Activated naive CD4-positive, alpha-beta T cell treated with anti-CD3 and anti-CD28 coated beads, Interleukin-2, amount 10 ng/mL, durations not matched to agents 7 days and 5 days (primary cell): ENCODE measurements at places on chromosomes 7 and 10.

DNA sequence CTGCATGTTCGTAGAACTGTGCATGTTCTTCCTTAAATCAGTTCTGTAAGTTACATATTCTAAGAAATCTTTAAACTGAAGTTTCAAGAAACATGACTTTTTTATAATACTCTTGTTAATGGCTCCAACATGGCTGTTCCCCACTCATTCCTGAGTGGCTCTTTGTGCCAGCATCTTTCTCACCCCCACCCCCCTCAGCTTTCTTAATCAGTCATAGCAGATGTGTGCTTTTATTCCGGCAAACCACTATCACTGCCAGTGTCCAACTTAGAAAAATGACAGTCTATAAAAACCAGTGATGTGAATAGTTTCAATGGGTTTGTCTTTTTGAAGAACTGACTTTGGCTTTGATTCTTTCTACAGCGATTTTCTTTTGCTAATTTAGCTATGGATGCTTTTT, 37.6 kb downstream of the PITRM1 start:
- no peak for DNase-seq

DNA sequence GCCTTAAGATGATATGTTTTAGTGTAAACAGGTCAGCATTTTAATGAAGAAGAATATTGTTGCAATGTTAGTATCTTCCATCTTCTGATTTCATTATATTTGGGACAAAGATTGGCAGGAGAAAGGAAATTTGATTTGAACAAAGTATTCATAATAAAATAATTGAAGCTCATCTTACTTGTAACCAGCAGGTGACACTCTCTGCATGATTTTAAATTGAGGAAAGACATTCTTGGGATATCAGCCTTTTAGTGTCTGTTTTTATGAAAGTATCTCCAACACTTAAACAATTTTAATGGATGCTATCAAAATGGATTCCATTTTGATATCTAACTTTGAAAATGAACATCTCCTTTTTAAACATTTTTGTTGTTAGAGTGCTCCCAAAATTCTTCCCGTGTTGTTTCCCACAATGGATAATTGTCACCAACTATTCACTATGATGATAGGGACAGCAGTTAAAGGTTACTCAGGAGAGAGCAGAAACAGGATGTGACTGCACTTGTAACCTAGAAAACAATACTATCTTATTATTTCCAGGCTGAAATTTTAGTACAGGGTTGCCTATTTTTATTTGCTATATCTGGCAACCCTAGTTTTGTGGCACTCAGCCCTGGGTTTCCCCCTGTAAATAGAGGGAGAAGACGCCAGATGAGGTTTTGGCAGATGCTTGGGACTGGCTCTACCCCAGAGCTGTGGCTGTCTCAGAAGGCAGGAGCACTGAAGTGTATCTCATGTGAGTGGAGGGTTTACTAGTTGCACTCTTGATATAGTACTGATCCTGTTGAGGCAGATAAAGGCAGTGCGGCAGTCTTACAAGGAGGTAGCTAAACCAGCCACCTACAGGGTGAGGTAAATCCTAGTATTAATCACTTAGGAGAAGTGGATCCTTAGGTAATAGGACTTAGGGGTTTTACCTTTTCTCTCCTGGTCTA, 31.0 kb upstream of the ABCB4 start:
- DNase-seq, result no peak

DNA sequence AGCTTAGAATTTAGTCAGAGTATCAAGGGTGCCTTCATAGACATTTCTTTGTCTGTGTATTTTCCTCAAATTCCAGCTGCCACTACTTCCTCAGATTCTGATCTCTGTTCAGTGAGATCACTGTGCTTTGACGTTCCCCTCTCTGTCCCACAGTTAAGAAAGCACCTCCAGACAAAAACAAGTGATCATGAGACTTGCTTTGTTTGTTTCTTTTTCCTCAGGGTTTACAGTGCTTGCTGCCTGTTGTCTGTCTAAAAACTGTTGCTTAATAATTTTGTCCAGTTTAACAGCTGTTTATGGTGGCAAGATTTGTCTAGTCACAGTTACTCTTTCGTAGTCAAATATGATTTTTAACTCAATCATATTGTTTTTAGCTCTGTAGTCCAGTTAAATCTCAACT, 29.1 kb downstream of the TRUB1 start:
- no peak for DNase-seq

GRCh38 chr7:106623853-106624252, 37.1 kb downstream of the CCDC71L start:
- no peak for DNase-seq

GRCh38 chr7:117659531-117660011, 179.7 kb downstream of the CFTR start:
- no peak for DNase-seq

GRCh38 chr10:119919826-119920225, 27.3 kb downstream of the SEC23IP start:
- DNase-seq, result no peak

- DNase-seq, result no peak
Observed at GRCh38 chr10:24468281-24468751, 255.4 kb downstream of the ARHGAP21 start.

GRCh38 chr10:30784897-30785605, 155.5 kb upstream of the LYZL2 start:
- DNase-seq, result peak; percentile 45

- DNase-seq, result no peak
Observed at GRCh38 chr10:77002872-77003271, 634.7 kb downstream of the KCNMA1 start.

DNA sequence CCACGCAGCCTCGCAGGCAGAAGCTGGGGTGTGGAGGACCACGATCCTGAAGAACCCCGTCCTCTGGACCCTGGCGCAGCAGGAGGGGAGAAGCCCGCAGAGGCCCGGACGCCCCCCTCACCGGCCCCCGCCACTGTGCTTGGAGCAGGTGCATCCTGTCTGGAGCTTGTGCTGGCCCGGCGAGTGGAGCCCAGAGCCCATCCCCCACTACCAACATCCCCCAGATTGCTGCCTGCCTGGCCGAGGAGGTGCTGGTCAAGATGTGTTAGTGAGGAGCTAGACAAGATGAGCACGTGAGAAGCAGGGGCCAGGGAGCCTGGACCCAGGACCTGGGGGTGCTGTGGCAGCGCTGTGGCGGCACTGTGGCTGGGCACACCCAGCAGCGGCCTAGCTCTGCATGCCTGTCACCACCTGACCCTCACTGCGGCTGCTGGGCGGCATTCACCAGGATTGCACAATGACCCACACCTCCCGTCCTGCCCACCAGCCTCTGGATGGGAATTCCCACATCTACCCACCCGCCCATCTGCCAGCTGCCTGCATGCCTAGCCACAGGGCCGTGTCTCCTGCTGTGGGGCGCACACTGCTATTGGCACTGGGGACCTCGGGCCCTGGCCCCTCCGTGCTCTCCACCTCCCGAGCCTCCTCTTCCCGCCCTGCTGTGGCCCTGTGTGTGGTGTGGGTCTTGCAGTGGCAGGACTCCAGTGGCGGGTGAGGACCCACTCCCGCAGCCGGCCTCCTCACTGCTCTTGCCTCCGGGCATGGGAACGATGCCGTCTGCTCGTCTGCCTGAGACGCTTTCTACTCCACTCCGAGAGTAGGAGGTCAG, 11.8 kb downstream of the GPR146 start:
- DNase-seq, result no peak

GRCh38 chr7:106893591-106893990, 28.5 kb downstream of the PIK3CG start:
- DNase-seq, result no peak

- DNase-seq, result no peak
Observed at GRCh38 chr7:20602306-20602705, 13.2 kb upstream of the ABCB5 start.

DNA sequence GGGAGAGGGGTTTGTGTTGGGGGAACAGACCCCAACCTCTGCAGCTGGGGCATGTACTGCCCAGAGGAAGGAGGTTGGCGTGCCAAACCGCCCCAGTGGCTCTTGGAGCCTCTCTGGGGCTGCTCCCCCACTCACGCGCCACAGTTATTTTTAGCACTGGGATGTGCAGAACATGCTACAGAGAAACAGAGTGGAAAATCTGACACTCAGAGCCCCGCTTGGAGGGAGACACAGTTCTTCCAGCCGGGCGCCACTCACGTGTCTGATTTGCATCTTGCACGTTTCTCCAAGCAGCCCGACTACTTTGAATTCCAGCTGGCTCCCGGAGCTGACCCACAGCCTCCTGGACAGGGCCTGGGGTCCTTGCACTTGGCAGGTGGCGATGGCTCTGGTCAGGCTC, 182.0 kb downstream of the RPS24 start:
- DNase-seq, result no peak

DNA sequence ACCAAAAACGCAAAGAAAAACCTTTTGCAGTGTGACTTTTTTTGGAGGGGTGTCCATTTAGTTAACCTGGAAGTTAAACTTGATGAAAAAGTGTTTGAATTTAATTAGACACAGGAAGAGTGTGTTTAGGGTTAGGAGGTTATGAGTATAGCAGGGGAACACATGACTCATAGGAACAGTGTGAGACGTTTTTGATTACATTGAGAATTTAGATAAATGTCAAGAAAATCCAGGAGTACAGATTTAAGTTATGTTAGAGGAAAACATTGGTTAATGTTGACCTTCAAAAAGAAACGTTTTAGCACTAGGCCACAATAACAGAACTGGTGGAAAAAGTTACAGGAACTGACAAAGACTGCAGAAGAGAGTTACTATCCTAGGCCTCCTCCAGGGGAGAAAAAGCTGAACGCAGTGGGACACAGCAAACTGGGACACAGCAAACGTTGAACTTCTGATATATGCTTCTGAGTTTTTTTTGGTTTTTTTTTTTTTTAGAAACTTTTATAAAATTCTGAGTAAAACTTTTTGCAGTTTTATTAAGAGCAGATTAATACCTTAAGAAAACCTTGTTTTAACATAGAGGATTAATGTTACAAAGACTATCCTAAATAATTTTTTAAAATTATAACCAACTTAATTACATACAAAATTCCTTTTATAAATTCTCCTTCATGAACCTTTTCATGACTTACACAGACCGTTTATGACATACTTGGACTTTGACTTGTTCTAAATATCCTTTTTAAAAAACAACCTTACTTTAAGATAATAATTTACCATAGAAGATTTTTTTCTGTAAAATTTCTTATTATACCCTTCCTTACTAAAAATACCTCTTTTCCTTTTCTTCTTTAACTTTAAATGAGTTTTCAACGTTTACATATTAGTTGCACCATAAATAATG, 22.2 kb downstream of the LANCL2 start:
- no peak for DNase-seq

DNA sequence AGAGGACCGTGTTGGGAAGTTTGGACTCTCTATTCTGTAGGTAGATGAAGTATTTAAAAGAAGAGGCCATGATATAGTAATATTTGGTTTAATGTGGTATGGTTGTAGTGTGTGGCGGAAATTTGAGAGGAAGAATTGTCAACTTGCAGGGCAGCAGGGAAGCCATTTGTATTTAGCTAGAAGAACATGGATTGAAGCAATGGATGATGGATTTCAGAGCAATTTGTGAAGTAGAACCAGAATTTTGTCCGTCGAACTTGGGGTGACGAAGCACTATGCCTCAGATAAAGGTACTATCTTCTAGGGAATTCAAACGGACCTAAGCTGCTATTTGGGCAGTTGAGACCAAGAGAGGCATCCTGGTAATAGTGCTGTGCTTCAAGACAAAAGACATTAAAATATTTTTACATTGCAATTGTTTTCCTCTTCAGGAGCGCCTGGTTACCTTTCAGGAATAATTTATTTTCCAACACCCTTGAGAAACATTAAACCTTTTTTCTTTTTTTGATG, 615 bp upstream of the WBP1L start:
- no peak for DNase-seq

- no peak for DNase-seq
Observed at GRCh38 chr7:69412331-69413146, 185.7 kb upstream of the AUTS2 start.

DNA sequence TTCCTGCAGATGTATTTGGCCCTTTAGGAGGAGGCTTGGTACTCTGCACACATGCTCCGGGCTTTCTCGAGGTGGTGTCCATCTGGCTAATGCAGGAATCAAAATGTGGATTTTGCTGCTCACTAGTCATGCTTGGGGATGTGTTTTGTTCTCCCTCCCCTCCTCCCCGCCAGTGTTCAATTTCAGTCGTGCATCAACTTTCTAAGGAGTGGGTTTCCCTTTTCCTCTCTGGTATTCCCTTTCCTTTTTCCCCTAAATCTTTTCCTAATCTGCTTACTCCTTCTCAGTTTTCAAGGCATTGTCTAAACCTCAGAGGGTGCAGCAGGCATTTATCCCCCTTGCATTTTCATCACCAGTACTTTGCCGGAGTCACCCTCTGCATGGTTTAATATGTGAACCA, 201.8 kb downstream of the CCDC3 start:
- DNase-seq, result no peak
